ENCODE measurements at places on chromosomes 12 and 14.

GRCh38 chr12:20213723-20214625 is 154.4 kb upstream of the PDE3A start:
- DNase-seq, result no peak

DNA sequence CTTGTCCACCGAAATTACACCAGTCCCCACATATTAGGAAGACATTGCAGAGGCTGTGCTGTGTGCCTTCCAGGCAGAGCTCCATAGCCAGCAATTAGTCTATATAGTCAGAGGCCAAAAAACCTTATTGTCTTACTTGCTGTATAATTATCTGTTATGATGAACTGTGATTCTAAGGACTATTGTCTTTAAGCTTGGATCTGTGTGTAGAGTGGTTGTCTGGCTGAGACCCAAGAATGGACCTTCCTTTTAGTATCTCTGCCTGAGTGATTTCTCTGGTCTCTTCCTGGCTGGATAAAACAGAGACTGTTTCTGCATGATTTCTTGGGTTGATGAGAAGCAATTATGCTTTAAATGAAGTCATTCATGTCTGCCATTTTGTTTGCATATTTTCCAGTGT is 465.3 kb downstream of the PRKD1 start:
- no peak for DNase-seq

DNA sequence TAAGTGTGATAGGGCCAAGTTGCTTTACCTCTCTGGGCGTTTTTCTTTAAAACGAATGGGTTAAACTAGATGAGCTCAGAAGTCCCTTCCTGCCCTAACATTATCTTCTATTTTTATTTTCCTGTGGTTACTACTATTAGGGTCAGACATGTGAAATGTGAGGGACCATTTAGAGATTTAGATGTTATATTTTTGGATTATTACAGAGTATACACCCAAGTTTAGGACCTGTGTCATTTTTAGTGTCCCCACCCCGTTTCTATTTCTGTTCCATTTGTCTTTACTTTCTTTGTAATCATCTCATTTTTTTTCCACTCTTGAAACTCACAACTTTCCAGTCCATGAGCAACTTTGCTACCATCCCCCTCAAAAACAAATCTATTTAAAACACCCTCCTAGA is 56.3 kb downstream of the SLC4A8 start:
- no peak for DNase-seq

GRCh38 chr12:104496336-104496735 is 39.6 kb downstream of the CHST11 start:
- DNase-seq, result no peak

DNA sequence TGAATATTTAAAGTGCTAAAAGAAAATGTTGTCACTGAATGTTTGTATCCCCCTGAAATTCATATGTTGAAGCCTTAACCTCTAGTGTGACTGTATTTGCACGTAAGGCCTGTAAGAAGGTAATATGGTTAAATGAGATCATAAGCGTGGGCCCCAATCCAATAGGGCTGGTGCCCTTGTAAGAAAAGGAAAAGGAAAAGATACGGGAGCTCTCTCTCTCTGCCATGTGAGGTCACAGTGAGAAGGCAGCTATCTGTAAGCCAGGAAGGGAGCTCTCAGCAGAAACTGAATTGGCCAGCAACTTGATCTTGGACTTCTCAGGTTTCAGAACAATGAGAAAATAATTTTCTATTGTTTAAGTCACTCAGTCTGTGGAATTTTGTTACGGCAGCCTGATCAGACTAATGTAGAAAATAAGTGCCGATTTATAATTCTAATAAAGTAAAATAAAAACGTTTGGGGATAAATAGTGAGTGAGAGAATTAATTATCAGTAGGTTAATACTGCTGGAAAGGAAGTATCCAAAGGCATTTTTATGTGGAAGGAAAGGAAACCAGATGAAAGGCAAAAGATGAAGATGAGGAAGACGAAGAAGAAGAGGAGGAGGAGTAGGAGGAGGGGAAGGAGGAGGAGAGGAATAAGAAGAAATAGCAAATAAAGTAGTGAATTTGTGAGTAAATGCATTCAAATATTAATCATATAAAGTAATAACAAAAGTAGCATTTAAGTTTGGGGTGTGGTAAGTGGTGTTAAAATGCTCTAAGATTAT is 188.5 kb upstream of the KRR1 start:
- DNase-seq, result no peak
